ENCODE measurements at places on chromosomes 12 and 14. TPM values are rescaled to one million over a fixed set of nuclear protein-coding genes. Genes with fewer than 3 reads are reported as not detected.

The PAPLN gene
- not detected for total RNA-seq

The HOTAIR gene
- 1.5 TPM for total RNA-seq

The SLCO1B1 gene
- not detected for total RNA-seq

The C1R gene
- total RNA-seq: 1.5 TPM

The SEL1L gene
- total RNA-seq: 26.7 TPM

The CPM gene
- total RNA-seq: 0.43 TPM

The LHX5 gene
- not detected for total RNA-seq

The DBX2 gene
- total RNA-seq: not detected

The NPAS3 gene
- 1.3 TPM for total RNA-seq

The TMEM132C gene
- total RNA-seq: not detected

DNA sequence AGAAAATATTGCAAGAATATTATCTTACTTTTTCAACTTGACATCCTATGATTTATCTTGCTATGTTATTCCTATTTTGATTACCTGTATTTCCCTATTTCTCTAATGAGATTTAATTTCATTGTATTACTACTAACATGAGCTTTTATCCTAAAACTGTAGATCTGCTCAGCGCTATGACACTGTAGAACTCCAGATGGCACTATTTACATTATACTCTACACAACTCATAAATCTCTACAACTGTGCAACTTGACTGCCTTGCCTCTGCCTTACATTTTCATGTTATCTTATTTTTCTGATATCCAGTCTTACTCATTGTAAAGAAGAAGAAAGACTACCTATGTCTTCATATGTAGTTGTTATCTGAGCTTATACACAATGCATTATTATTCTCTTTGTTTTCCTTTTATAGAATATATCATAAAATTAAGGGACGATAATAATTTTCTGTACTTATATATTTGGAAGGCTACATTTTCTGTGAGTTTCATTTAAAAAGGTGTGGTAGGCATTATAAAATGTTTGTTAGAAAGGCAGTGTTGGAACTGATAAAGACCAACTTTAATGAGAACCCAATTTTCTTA is 24.1 kb downstream of the NUP37 start:
- DNase-seq: no peak

DNA sequence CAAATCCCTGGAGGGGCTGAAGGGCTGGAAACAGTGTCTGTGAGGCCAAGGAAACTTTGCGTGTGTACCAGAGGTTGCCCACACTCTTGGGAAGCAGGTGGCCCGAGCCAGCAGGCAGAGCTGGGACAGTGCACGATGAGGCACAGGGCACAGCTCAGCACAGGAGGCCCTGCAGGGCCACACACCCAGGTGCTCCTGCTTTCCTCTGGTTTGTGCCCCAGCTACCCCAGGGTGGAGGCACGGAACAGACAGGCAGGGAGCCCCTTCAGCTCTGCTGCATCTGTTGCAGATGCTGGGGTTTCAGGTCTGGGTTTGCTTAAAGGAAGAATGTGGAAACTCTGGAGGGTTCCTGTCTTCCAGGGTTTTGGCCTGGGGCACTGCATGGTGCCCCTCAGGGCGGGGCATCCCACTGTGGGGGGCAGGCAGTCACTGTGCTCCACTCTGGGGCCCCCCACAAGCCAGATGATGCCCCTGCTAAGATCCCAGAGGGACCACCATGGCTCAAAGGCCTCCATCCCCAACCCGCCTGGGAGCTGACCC is 8.6 kb downstream of the TMEM179 start:
- DNase-seq: no peak

DNA sequence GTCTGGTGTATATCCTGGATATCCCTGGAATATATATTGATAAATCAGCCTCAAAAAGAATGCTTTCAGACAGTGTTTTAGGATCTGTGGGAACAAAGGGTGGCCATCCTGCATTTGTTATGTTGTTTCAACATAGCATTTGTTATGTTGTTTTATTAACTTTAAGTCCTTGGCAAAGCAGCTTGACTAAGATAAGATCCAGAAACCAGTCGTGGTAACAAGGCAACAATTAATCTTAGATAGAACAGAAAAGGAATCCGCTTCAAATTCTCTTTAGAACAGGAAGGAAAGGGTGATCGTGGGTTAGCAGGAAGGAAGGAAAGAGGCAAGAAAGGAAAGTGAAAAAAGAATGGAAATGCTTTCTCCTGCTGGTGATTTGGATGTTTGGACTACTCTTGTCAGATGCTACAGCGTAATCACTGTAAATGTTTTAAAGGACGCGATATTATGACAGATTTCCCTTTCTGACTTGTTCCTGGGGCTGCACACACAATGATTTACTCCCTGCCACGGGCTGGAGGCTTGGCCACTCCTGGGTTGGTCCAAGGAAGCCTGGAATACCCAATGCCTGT is 443.3 kb downstream of the DPF3 start:
- DNase-seq: no peak

DNA sequence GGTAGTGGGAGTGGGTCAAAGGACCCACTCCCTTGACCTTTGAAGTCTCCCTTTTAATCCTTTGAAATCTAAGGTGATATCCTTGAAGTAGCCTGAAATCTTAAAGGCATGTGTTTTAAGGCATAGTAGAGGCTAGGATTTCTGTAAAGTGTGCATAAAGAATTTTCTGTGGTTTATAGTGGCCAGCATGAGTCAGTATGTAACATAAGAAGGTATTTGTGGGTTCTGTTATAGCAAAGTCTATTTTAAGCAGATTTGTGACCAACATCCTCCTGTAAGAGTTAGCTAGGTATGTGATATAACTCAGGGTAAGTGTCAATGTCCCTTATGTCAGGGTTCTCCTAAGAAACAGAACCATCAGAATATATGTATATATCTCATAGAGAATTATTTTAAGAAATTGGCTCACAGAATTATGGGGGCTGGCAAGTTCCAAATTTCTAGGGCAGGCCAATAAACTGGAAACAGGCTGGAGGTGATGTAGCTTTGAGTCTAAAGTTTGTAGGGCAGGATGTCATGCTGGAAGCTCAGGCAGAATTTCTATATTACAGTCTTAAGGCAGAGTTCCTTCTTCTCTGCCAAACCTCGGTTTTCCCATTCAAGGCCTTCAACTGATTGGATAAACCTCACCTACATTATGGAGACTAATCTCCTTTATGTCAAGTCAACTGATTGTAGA is 18.7 kb upstream of the EPYC start:
- DNase-seq: peak; percentile 63

DNA sequence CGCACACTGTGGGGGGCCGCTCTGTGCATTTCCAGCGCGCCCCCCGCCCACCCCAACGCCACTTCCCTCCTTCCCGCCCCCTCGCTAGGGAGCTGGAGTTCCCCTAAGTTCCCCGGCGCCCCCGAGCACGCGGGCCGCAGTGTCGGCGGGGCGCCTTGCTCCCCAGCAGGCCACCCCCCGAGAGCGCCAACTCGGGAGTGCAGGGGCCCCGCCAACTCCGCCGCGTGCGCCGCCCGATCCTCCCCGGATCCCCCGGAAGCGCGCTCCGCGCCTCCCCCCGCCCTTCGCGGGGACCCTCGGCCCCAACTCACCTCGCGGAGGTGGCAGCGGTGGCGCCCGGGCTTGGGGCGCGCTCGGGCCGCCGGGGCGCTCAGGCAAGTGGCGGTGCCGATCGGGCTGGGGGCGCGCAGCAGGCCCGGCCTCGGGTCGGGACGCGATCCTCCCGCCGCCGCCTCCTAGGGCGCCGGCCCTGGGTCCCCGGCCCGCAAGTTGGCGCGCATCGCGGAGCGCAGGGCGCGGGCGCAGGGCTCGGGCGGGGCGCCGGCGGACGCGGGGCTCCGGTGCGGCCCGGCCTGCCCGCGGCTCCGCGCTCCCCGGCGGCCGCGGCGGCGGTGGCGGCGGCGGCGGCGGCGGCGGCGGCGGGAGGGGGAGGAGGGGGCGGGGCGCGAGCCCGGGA is at the start of gene NCOR2:
Gene NCOR2 (minus strand): TSS at position 616 of the 676 bp plus-strand sequence. CDS start 72,361 bp downstream, outside the sequence.
- peak; percentile 50 for DNase-seq

DNA sequence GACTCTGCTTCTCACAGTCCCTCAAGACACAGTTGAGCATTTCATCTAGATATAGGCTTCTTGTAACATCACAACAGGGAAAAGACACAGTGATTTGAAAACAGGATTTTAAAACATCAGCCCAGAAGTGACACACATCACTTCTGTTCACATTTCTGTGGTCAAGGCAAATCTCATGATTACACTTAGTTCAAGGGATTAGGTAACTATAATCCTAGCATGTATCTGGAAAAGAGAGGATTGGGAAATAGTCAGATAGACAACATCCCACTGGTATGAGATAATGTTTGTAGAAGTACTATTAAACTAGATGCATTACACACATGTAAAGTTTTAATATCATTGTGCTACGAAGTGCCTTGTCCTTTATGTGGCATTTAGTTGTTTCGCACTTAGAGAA is 252.6 kb upstream of the PRKD1 start:
- no peak for DNase-seq

DNA sequence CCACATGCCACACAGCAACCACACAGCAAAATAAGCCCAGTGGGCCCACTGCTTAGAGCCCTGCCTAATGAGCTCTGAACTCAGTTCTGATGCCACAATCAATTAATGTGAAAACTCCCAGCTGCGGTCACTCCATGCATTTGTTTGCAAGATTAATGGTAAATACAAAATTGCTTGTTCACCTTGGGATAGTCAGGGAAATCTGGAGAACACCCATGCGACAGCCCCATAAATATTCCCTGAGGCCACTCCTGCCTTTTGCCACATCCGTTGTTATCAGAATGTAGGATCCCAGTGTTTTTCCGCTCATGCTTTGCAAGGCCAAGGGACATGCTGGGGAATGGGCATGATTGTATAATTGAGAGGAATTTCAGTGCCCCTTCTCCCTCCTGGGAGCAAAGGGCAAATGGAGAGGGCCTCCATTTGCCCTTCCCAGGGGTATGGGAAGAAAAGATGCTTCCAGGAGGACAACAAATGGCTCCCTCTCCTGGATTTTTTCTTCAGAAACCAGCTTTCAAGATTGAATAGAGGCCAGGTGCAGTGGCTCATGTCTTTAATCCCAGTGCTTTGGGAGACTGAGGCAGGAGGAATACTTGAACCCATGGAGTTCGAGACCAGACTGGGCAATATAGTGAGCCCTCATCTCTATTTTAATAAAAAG is 30.8 kb upstream of the CMKLR1 start:
- no peak for DNase-seq

GRCh38 chr14:74852922-74853530 is 22.9 kb downstream of the PROX2 start:
- DNase-seq: no peak

- no peak for DNase-seq
These were observed 422.3 kb downstream of the FUT8 start for GRCh38 chr14:65834812-65835211.

DNA sequence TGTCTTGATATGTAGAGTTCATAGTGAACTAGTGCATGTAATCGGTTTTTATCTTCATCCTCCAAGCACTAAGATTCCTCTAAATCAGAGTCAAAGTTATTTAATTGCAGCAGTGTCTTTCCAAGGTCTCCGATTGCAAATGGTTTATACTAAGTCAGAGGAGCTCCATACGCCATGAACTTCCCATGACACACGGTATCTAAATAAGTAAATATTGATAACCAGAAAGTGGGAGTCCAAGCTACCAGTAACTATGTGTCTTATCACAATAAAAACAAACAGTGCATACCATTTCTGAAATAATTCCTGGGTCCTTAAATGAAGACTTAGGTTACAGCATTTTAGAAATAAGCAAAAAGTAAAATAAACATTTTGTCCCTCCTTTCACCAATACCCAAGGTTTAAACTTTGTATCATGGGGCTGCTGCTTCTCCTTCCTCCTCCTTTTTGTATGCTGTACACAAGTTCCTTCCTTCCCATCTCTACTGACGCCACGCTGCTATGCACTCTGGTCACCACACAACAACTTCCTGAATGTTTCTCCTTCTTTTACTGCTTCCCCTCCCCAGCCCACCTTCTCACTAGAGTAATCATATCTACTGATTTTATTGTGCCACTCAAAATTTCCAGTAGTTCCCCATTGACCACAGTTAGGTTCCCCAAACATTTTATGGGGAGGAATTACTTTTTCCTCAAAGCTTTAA is 10.7 kb downstream of the NR1H4 start:
- DNase-seq: no peak

- no peak for DNase-seq
These were observed 6.7 kb upstream of the ETV6 start for GRCh38 chr12:11642785-11643184.

GRCh38 chr12:87160848-87161601 is 868.2 kb downstream of the C12orf50 start:
- no peak for DNase-seq

- no peak for DNase-seq
These were observed 54.9 kb upstream of the PPP2R5C start for GRCh38 chr14:101706509-101707067.

DNA sequence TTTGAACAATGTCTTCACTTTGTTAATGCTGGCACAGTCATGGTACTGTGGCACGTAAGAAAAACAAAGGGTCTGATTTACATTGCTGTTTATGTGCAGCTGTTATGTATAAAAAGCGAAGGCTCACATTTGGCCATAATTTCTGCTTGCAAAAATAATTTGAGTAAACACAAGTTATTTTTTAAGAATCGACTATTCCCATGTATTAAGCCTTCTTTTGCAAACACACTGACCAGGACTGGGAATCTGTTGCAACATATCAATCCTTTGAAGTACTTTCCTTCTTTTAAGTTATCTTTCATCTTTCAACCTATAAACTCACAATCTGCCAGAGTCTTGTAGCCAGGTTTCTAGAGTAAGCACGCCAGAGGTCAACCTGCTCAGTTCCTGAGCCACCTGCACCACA is 145.4 kb upstream of the BMP4 start:
- DNase-seq: no peak

GRCh38 chr14:33949411-33949893 is 1.4 kb downstream of the EGLN3 start:
- DNase-seq: peak; percentile 9

DNA sequence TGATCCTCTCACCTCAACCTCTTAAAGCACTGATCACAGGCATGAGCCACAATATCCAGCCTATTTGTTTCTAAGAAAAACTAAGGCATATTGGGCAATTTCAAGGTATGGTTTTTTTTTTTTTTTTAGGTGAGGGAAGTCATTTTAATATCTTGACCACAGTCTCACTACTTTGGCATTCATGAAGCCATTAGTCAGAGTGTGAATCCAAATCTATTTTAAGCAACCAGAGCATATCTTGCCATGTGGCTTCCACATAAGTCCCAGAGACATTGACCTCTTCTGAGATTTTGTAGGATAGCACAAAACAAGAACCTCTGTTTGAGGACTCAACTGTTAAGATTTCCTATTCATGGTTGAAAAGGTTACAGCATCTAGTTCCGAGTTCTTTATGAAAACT is 130.3 kb upstream of the RBM19 start:
- DNase-seq: no peak

- no peak for DNase-seq
These were observed 27.5 kb downstream of the APOBEC1 start for GRCh38 chr12:7638064-7638759.

GRCh38 chr12:10304161-10304574 is 3.5 kb upstream of the KLRD1 start:
- no peak for DNase-seq

GRCh38 chr12:114499338-114499737 is 93.4 kb upstream of the TBX5 start:
- no peak for DNase-seq

- DNase-seq: no peak
These were observed 141.9 kb downstream of the CHST11 start for GRCh38 chr12:104598342-104599271.

- no peak for DNase-seq
These were observed 157.1 kb downstream of the PLCZ1 start for GRCh38 chr12:18580706-18581105.
